Activated B cell treated with CpG ODN at 0.5 μM for 24 hours (primary cell): ENCODE measurements at places on chromosomes 12 and 14. TPM values are rescaled to one million over a fixed set of nuclear protein-coding genes. Genes with fewer than 3 reads are reported as not detected.

- no peak for DNase-seq
Observed at GRCh38 chr12:93784339-93785086, 107.3 kb downstream of the CRADD start.

DNA sequence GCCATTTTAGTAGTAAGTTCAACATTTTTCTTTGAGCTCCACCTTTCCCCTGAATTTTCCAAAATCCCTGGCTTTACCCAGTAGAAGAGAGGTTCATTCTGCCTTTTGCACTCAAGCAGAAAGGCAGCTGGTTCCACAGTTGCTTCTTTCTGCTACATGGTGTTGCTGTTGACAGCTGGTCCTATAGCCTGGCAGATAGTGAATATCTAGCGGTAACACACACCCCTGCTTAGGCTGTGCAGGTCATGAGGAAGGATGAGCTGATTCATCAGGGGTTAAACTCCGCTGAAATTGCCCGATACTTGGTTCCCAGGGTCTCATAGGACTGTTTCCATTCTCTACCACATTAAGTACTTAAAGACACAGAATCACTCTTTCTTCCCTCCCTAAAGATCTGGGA is 62.4 kb downstream of the PUS7L start:
- no peak for DNase-seq

DNA sequence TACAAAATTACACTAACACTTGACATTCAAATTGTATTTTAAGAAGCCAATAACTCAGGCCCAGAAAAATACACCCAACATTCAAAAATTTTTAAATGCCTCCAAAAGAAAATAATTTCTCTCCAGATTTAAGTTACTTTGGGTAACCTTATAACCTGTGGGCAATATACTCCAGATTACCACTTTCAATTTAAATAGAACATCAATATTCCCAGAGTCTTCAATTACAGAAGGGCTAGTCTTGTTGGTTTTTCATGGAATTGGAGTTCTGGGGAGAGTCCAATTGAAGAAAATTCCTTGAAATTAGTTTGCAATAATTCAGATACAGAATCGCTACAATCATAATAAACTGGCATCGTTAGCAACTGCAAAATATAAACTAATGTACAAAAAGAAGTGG is 2.0 kb downstream of the PPP4R3A start:
- DNase-seq, result no peak

GRCh38 chr14:73324533-73324932 is 87.2 kb downstream of the PAPLN start:
- no peak for DNase-seq

DNA sequence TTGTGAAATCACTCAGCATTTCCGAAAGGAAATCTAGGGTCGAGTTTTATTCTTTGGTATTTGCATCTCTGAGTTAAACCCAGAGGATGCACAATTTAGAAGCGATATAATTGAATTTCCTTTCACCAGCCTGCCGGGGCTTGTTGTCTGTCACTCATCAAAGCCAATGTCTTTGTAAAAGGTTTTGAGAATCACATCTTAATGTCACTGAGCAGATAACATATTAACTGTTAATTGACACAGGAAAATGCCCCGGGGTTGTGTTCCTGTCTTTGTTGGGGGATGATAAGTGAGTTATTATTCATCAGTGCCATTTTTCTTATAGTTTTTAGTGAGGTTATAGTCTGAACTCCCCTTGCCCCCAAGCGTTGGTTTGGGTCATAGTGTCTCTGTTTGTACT is 73.4 kb downstream of the DUSP6 start:
- no peak for DNase-seq

The KLRB1 gene
- total RNA-seq, result 0.20 TPM in 1 of 2 replicates, not detected in the other

The AP5M1 gene
- total RNA-seq, result 48.4 and 54.6 TPM in 2 replicates

The KRT82 gene
- not detected in 2 replicates for total RNA-seq
